GM12878 (cell line): ENCODE measurements at places on chromosomes 1 and 21. TPM values are rescaled to one million over a fixed set of nuclear protein-coding genes. Genes with fewer than 3 reads are reported as not detected.

- DNase-seq: no peak
Observed at GRCh38 chr1:16978567-16979474, 1.6 kb downstream of the MFAP2 start.

- DNase-seq: no peak
Observed at GRCh38 chr1:219927298-219927955, 930 bp downstream of the SLC30A10 start.

GRCh38 chr1:101284021-101284420 is 47.2 kb downstream of the S1PR1 start:
- no peak for DNase-seq

GRCh38 chr1:22636353-22636752 is at the start of gene C1QA:
Gene C1QA, plus strand, starts transcription at chr1:22636628. Its CDS starts 989 bp downstream, at chr1:22637617.
- no peak for DNase-seq

DNA sequence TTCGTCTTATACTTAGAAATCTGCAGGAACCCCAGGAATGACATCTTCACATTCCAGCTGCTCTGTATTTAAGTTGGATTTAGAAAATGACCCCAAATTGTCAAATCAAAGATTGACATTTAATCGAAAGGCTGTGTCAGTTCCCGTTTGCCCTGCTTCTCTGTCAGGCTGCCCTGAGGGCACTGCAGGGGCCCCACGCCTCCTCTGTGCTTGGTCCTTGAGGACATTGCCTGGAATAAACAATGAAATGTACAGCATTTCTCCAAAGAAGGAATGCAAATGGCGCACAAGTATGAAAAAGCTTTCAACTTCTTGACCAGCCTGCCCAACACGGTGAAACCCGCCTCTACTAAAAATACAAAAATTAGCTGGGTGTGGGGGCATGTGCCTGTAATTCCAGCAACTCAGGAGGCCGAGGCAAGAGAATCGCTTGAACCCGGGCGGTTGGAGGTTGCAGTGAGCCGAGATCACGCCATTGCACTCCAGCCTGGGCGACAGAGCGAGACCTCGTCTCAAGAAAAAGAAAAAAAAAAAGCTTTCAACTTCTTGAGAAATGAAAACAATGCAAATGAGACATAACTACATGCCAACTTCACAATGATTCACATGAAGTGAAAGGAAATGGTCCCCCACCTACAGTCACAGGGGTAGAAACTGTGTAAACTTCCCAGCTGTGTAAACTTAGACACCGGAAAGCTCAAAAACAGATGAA is 3.0 kb downstream of the TMPRSS3 start:
- peak; percentile 96 for DNase-seq

GRCh38 chr1:94734963-94735901 is 84.9 kb upstream of the SLC44A3 start:
- no peak for DNase-seq

GRCh38 chr1:183385340-183386144 is 32.6 kb downstream of the NMNAT2 start:
- DNase-seq: no peak

DNA sequence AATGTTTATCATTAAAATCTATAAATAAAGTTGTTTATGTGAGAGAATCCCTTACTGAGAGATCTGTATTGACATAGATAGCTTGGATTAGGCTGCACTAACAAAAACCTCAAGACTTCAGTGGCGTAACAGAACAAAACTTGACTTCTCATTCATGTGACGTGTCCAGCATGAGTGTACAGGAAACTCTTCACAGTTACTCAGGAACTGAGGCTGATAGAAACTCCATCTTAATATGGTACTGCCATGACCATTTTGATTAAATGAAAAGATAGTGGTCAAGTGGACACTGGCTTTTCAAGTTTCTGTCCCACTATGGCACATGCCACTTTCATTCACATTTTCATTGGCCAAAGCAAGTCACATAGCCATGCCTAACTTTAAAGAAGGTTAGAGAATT is 3.7 kb downstream of the ST3GAL3 start:
- DNase-seq: no peak

DNA sequence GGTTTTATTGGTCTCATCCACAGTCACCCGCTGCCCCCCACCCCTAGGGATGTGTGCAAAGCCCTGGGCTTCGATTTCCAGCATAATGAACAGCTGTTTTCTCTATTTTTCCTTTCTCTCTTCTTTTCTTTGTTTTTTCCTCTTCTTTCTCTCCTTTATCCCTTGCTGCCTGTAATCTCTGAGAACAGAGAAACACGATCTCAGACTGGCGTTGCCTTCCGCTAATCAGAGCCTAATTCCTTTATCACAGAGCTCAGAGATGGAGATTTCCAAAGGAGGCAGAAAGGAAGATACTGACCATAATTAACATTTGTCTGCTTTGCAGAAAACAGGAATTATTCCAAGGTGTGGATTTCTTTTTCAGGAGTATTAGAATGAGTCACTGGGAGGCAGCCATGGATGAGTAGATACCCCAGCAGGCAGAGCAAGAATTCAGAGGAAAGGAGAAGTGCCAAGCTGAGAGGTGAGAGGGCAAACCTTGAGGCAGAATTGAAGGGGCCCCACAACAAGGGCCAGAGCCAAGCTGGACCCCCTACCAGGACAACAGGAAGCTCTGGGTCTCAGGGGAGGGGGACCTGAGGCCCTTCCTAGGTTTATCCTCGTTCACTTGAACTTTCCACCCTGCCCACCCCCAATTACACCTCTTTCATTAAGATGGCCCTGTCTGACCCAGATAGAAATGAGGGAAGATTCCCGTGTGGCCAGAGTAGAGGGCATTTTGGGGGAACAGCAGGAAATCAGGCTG is 33.3 kb downstream of the MATN1 start:
- DNase-seq: no peak

DNA sequence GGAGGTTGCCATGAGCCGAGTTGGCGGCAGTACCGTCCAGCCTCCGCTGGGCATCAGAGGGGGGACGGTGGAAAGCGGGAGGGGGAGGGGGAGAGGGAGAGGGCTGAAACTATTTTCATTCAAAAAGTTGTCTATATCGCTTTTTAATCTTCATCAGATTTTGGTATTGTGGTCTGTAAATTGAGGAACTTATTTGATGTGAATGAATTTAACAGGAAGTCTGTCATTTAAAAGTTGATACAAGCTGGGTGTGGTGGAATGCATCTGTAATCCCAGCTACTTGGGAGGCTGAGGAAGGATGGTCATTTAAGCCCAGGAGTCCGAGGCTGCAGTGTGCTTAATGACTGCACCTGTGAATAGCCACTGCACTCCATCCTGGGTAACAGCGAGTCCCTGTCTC is 3.0 kb upstream of the EPHX4 start:
- no peak for DNase-seq

GRCh38 chr21:46674430-46675007 is 39.0 kb downstream of the PRMT2 start:
- DNase-seq: no peak

DNA sequence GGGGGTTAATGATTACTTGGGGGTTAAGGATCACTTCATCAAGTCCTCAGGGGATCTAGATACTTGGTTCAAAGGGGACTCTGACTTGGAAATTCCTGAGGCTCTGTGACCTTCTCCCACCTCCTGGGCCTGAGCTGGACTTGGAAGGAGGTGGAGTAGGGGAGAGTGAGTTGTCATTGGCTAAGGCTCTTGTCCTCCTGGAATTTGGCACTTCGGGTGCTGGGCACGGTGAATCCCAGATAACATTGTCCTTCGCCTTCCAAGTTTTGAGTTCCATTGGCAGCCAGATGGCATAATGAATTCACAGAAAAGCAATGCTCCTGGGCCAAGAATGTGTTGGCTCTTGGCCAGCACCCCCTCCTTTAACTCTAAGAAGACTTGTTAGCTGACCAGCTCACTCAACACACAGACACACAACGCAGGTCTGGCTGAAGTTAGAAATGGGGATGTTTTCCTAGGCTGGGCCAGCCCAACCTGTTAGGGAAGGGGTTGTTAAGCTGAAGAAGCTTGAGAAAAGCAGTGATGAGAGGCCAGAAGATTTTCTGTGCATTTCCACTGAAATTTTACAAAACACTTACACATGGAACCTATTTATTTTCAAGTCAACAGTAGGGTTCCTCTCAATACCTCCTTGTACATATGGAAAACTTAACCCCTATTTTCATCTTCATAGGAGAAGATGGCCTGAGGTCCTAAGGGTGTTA is 29.7 kb downstream of the SLC26A9 start:
- no peak for DNase-seq

DNA sequence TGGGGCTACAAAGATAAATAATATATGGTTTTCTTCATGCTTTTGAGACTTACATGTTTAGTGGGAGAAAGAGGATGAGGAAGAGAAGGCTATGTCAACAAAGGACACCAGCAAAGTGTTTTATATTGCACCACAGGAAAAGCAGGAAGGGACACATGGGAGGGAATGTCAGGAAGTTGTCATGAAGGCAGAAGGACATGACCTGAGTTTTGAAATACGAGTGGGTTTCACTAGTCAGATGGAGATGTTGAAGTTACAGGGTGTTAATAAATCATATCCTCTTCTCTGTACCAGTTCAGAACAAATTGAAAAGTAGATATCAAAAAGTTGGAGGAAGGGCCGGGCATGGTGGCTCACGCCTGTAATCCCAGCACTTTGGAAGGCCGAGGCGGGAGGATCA is 18.2 kb upstream of the AGO1 start:
- no peak for DNase-seq

GRCh38 chr1:234690872-234691271 is 80.9 kb upstream of the IRF2BP2 start:
- DNase-seq: no peak

GRCh38 chr1:55916481-55916880 is 662.9 kb downstream of the PLPP3 start:
- no peak for DNase-seq

- no peak for DNase-seq
Observed at GRCh38 chr1:201562257-201562656, 23.3 kb downstream of the NAV1 start.

GRCh38 chr1:15029786-15030185 is 123.8 kb upstream of the TMEM51 start:
- no peak for DNase-seq

GRCh38 chr1:113133038-113133437 is 60.0 kb downstream of the LRIG2 start:
- no peak for DNase-seq

DNA sequence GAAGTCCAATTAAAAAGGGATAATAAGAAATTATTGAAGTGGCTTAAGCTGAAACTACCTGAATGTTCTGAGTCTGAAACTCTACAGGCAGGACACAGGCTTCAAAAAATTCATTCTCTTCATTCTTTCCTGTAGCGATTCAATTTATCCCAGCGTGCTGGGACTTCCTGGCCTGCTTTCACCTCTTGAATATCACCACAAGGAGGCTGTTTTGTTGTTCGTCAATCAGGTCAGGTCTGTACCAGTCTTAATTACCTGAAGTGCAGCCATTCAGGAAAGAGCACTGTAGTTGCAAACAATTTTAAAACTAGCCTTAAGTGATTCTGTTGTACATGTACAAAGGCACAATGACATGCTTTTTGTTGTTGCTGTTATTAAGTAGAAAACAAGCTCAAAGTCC is 38.4 kb downstream of the FYB2 start:
- DNase-seq: no peak

Gene PLA2G2C
- total RNA-seq: not detected in 2 replicates

Gene WNT3A
- total RNA-seq: not detected in 2 replicates

Gene KCNK2
- total RNA-seq: 0.13 TPM in 2 replicates

Gene FAM229A
- total RNA-seq: 3.1 and 5.1 TPM in 2 replicates

Gene GPR25
- not detected in 2 replicates for total RNA-seq

Gene SPATA17
- not detected in 2 replicates for total RNA-seq

Gene PLA2G4A
- total RNA-seq: 1.1 TPM in 2 replicates

Gene TRABD2B
- not detected in 2 replicates for total RNA-seq

Gene SHISAL2A
- total RNA-seq: 0.56 and 0.67 TPM in 2 replicates

Gene COA7
- 20.0 and 20.2 TPM in 2 replicates for total RNA-seq

Gene IL24
- 0.16 TPM in 1 of 2 replicates, not detected in the other for total RNA-seq

Gene CAPN8
- 7.5 and 7.6 TPM in 2 replicates for total RNA-seq

Gene WDR26
- 47.0 and 47.5 TPM in 2 replicates for total RNA-seq

Gene UTS2
- not detected in 2 replicates for total RNA-seq

Gene SRSF10
- total RNA-seq: 160 and 163 TPM in 2 replicates

Gene LDLRAD1
- not detected in 2 replicates for total RNA-seq
